Heart left ventricle (tissue), 16 donors: ENCODE measurements at places on chromosomes 4 and X. TPM values are rescaled to one million over a fixed set of nuclear protein-coding genes. Genes with fewer than 3 reads are reported as not detected.

GRCh38 chrX:29962061-29962460 lies 253.3 kb upstream of the MAGEB2 start:
- DNase-seq: no peak

GRCh38 chr4:39255871-39256270 lies 73.5 kb downstream of the WDR19 start:
- no peak for DNase-seq

DNA sequence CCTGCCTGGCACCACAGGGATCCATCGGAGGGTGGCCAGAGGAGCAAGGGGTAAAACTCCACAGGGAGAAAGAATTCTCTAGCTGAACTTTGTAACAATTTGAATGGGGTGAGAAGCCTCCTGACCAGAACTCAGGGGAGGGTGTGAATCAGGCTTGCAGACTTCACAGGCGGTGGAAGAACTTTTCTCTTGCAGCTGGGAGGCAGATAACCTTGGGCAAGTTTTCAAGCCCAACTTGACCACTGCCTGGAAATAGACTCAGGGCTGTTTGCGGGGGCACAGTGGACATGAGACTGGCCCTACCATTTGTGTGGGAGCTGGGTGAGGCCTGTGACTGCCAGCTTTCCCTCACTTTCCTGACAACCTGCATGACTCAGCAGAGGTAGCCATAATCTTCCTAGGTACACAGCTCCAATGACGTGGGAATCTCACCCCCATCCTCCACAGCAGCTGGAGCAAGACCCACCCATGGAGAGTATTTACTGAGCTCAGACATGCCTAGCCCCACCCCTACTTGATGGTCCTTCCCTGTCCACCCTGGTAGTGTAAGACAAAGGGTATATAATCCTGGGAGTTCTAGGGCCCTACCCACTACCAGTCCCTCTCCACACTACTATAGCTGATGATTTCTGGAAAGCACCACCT lies 210.0 kb upstream of the AGTR2 start:
- no peak for DNase-seq

DNA sequence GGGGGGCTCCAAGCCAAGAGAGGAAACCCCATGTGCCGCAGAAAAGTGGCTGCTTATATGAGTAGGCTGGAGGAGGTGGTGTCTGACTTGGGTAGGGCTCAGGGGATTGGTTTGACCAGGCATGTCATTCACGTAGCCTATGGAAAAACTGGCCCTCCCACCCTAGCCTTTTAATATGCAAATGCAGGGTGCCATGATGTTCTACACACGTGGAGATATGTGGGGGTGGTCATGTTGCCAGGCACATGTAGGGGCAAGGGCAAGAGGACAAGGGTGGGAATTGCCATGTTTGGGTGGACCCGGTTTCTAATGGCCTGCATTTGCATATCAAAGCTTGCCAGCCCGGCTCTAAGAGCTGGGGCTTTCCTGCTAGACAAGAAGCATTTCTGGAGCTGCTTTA lies 86.9 kb upstream of the SHISA3 start:
- DNase-seq: no peak

- DNase-seq: peak; percentile 19
These were observed 24.3 kb downstream of the GAK start for GRCh38 chr4:907691-908425.

- no peak for DNase-seq
These were observed 16.4 kb downstream of the DDX3X start for GRCh38 chrX:41350150-41350975.

- no peak for DNase-seq
These were observed 88.9 kb upstream of the FAT4 start for GRCh38 chr4:125225806-125226205.

DNA sequence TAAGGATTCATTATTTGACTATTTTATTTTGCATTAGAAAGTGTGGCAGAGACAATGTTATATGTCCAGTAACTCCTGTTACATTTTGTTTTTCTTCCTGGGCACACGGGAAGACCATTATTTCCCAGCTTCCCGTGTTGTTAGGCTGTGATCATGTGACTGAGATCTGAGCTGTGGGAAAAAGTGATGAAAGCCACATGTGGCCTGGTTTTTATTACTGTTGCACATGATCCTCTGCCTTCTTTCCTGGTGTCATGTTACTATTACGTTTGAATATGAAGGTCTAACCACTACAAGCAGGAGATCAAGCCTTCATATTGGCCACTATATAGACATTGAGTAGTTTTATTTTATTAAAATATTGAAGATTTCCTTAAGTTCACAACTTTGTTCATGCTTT lies 28.2 kb upstream of the MID1 start:
- DNase-seq: no peak

DNA sequence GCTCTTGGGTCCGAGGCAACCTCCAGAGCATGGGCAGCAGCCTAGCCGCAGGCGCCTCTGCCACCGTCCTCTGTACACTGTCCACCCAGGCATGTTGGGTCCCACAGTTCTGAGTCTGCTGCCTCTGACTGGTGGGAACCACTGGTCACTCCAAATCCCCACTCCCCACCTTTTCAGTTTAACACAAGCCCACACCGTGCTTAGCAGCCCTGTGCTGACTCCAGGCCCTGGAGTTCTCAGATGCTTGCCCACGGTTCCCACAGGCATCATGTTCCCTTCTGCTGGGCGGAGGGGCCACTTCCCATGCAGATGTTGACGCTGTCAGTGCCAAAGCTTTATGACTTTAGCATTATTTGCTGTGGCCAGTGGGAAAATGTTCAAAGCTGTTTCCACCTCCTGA lies 104.5 kb downstream of the SCD5 start:
- DNase-seq: no peak

GRCh38 chr4:169416997-169417396 lies 146.2 kb upstream of the SH3RF1 start:
- DNase-seq: no peak

DNA sequence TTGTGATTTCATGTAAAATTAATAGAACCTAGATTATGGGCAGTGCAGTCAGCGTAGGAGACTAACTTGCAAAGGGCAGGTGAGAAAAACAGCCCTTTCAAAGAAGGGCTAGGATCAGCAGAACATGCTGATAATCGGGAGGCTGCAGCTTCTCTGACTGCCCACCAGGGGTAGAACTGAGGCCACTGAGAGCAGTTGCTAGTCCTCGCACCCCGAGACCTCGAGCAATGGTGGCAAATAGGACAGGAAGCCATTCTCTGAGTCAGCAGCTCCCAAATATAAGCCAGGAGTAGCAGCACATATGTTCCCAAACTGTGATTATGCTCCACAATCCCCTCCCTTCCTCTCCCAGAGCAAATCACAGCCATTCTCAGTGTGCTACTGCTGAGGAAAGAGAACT lies 186.5 kb downstream of the MSL3 start:
- DNase-seq: no peak

DNA sequence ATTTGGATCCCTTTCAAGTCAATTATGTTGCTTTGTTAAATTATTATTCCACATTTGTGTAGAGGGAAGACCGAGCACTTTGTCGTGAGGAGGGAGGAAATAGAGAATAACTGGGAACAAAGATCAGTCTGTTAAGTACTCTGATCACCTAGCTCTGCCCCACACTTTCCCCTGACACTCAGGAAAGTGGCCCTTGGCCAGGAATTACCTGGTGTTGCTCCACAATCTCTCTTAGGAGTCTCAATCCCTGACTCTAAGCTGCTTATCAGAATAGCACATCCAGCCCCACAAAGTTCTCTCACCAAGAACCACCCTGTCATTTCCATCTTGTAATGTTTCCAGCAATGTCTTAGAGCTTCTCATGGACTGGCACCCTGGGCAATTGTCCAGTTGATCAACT lies 83.8 kb upstream of the BMPR1B start:
- DNase-seq: no peak

- no peak for DNase-seq
These were observed 499.9 kb upstream of the AADAT start for GRCh38 chr4:170589597-170590191.

GRCh38 chr4:142697320-142697719 lies 148.8 kb downstream of the INPP4B start:
- no peak for DNase-seq

DNA sequence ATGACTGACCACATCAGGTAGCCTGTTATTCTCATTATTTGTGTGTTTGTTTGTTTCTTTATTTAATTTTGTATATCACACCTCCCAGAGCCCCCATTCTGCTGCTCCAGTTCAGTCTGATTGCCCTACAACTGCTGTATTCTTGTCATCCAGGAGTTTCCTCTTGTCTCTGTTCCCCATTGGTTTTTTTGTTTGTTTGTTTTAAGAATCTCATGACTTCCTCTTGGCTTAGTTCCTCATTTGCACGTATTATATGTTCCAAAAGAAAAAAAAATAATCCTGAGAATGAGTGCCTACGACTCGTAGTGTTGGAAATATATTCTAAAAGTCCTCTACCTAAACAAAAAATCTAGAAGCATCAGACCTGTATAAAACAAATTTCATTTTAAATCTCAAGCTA lies 142.3 kb upstream of the SLIT2 start:
- no peak for DNase-seq

GRCh38 chr4:72553540-72554337 lies 15.3 kb downstream of the ADAMTS3 start:
- no peak for DNase-seq

DNA sequence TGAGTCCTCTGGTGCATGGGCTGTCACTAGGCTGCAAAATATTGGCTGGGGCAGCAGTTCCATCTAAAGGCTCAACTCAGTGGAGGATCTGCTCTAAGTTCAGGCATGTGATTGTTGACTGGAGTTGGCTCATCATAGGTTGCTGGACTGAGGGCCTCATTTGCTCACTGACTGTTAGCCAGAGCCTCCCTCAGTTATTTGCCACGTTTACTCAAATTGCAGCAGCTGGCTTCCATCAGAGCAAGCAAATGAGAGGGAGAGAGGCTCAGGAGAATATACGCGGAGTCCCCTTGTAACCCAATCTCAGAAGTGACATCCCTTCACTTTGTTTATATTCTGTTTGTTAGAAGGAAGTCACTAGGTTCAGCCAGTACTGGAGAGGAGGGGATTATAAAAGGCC lies 54.1 kb downstream of the BMP3 start:
- DNase-seq: no peak

DNA sequence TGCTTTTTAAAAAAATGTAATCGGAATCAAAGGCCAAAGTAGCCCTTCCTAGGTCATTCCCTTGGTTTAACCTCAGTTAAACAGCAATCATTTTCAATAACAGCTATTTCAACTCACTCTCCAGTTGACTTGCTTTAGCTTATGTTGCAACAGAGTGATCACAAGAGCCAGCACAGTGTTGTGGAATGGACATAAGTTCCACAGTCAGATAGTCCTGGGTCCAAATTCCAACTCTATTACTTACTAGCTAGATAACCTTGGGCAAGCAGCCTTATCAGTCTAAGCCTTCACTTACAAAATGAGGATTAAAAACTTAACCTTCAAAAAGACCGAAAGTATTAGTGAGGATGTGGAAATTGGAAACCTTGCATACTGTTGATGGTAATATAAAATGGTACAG lies 9.2 kb upstream of the GPC3 start:
- no peak for DNase-seq

- no peak for DNase-seq
These were observed 39.2 kb downstream of the MTHFD2L start for GRCh38 chr4:74197080-74197479.

DNA sequence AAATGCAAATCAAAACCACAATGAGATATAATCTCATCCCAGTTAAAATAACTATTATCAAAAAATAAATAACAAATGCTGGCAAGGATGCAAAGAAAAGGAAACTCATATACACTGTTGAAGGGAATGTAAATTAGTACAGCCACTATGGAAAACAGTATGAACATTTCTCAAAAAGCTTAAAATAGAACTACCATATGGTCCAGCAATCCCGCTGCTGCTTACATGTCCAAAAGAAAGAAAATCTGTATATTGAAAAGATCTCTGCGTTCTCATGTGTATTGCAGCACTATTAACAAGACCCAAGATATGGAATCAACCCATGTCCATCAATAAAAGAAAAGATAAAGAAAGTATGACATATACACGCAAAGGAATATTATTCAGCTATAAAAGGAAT lies 3.0 kb upstream of the NAP1L2 start:
- DNase-seq: no peak

GRCh38 chrX:72001906-72002305 lies 91.3 kb downstream of the NHSL2 start:
- no peak for DNase-seq

GRCh38 chr4:177266506-177266905 lies 43.2 kb upstream of the NEIL3 start:
- no peak for DNase-seq

DNA sequence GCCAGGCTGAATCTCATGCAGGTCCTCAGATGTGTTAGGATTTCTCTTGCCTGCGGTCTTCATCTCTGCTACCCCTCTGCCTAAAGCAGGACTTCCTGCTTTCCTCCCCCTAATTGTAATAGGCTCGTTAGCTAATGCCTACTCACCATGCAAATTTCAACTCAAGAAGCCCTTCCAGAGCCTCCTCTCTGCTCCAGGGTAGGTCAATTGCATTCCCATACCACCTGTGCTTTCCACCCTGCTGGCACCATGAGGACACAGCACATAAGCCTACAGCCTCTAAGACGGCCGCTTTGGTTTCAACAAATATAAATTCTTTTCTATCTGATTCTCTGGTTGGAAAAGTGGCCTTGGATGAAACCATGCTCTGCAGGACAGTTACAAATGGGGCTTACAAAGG lies 93.9 kb downstream of the QDPR start:
- DNase-seq: no peak

- DNase-seq: no peak
These were observed 123.4 kb upstream of the PACRGL start for GRCh38 chr4:20576861-20577260.

DNA sequence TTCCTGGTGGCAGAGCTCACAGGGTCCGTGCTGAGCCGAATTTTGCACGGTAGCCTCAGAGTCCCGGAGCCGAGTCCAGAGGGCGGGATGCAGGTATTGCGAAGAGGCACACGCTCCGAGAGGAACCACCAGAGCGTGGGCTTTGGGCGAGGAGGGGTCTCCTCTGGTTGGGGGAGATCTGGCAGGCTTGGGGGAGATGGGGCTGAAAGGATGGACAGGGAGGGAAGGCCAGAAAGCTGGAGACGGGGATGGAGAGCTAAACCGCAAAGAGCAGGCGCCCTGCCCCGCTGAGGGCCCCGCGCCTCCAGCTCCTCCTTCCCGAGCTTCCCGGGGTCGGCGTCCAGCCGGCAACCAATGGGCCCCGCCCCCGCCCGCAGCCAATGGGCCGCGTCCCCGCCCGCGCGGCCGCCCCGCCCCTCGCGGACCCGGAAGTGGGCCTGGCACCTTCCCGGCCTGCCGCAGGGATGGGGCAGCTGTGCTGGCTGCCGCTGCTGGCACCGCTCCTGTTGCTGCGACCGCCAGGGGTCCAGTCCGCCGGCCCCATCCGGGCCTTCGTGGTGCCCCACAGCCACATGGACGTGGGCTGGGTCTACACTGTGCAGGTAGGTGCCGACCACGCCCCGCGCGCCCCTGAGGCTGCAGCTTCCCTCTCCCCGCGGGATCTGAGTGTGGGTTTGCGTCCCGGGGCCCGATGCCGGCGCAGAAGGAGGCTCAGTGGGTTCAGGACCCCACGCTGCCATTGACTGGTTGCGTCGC lies at the start of gene MAN2B2:
Gene MAN2B2, plus strand, starts transcription at position 443 of the 756 bp plus-strand sequence. Its CDS starts 22 bp downstream, at position 465.
- DNase-seq: peak; percentile 89

- DNase-seq: peak; percentile 36
These were observed 85.5 kb downstream of the PSAPL1 start for GRCh38 chr4:7348946-7349900.

GPC4 gene
- 7.2 TPM for total RNA-seq

USP17L20 gene
- not detected for total RNA-seq

GPR82 gene
- not detected for total RNA-seq

GRK4 gene
- total RNA-seq: 11.8 TPM

GPR34 gene
- 6.6 TPM for total RNA-seq

UGT2A1 gene
- not detected for total RNA-seq

NDNF gene
- total RNA-seq: 8.2 TPM

PDE5A gene
- total RNA-seq: 17.1 TPM
